ENCODE measurements at places on chromosomes 7 and 10. TPM values are rescaled to one million over a fixed set of nuclear protein-coding genes. Genes with fewer than 3 reads are reported as not detected.

DNA sequence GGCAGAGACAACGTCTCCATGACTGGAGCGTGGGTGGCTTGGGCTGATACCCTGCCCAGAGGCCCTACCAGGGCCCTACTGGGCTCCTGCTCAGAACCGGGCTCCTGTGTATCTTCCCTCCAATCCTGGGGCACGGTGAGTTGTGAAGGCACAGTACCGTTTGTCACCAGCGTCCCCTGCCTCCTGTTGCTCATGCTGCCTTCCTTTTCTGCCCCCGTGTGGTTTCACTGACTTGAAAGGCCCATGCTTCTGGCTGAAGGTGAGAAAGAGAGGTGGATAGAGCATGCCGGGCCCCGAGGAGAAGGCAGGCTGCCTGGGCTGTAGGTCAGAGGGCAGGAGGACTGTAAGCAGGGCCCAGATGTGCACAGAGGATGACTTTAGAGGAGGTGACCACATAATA, 9.1 kb upstream of the DMBT1 start:
- H3K4me1 ChIP-seq = peaks cover 13% of the 10 kb centered on the region
- H3K4me3 ChIP-seq = no peak overlapping the region
- peak overlapping the region; percentile 15 for H3K27ac ChIP-seq
- no peaks in the 10 kb centered on the region for H3K36me3 ChIP-seq
- DNase-seq = peak; percentile 79
- H3K27me3 ChIP-seq = no peaks in the 10 kb centered on the region

The KCNH2 gene
- total RNA-seq = 0.29 TPM

DNA sequence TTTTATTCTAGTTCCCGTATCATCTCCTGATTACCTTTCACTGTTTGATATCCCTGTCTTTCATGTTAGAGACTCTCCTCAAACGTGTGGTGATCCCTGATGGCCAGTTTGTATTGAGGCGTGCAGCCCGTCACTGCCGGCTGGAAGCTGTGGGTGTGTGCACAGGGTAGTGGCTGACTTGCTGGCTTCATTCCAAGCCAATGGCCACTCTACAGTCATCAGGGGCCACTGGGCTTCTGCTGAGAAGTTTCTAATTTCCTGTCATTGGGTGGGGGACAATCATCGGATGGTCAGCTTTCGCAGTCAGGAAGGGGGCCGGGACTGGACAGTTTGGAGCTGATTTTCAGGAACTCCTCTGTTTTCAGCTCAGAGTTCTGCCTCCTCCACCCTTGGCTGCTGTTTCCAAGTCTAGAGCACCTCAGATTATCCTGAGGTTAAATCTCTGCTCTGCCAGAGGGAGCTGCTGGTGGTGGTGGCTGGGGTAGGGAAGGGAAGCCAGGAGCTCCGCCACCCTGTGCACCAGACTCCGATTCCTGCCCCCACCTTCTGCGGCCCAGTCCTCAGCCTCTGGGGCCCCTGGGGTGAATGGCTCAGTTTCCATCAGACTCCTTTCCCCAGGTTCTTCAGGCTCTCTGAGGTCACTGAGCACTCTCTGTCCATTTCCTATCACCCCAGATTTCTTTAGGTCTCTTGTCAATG, 34.9 kb downstream of the BAIAP2L1 start:
- H3K4me3 ChIP-seq = no peak overlapping the region
- no peak overlapping the region for H3K27ac ChIP-seq
- H3K36me3 ChIP-seq = no peaks in the 10 kb centered on the region

GRCh38 chr7:143389316-143390103, 8.4 kb downstream of the ZYX start:
- peaks cover 13% of the 10 kb centered on the region for H3K4me1 ChIP-seq
- H3K27me3 ChIP-seq = no peaks in the 10 kb centered on the region
- peaks cover 21% of the 10 kb centered on the region for H3K36me3 ChIP-seq
- DNase-seq = no peak
- H3K27ac ChIP-seq = peak overlapping the region; percentile 71

DNA sequence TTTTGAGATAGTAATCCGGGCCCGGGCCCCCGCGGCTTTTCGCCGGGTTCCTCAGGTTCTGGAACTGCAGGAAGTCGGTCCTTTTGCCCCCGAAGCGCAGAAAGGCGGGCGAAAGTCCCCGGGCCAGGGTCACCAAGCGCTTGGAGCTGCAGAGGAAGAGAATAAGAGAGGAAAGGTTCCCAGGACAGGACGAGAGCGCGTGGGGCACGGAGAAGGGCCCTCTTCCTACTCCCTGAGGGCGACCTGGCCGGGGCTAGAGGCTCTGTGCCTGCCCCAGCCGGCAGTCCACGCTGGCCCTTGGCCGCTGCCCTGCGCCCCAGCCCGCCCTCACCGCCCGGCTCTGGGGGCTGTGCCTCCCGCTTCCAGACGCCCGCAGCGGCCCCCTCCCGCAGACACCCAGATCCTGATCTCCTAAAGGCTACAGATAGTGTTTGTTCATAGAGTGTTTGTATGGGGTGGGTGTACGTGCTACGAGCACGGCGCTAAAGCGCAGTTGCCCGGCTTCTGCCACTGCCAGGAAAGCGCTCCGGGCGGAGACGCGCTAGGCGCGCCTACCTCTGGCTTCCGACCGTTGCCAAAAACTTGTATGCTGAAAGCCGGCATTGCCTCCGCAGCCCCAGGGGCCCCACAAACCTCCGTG, 3.2 kb downstream of the HPSE2 start:
- H3K27ac ChIP-seq = no peak overlapping the region
- no peaks in the 10 kb centered on the region for H3K36me3 ChIP-seq
- DNase-seq = peak; percentile 41
- no peak overlapping the region for H3K4me3 ChIP-seq
- peaks cover 33% of the 10 kb centered on the region for H3K4me1 ChIP-seq

GRCh38 chr7:97819161-97819560, 53.0 kb downstream of the ASNS start:
- H3K36me3 ChIP-seq = no peaks in the 10 kb centered on the region
- peaks cover 5% of the 10 kb centered on the region for H3K27me3 ChIP-seq
- H3K27ac ChIP-seq = no peak overlapping the region
- no peak for DNase-seq

Measured in activated CD8-positive, alpha-beta T cell treated with anti-CD3 and anti-CD28 coated beads for 36 hours (primary cell).